ENCODE measurements at places on chromosomes 5 and 9. TPM values are rescaled to one million over a fixed set of nuclear protein-coding genes. Genes with fewer than 3 reads are reported as not detected.

Gene SPOCK1
- not detected for total RNA-seq

Gene ASPN
- total RNA-seq: not detected

Gene CNTNAP3
- not detected for total RNA-seq

Gene ABCA2
- total RNA-seq: 22.6 TPM

Gene SHOC1
- not detected for total RNA-seq

Gene SEMA6A
- 26.3 TPM for total RNA-seq

Gene C6
- total RNA-seq: not detected

Gene SIL1
- total RNA-seq: 31.5 TPM

Gene TAL2
- 1.4 TPM for total RNA-seq

Gene FBXW2
- 74.3 TPM for total RNA-seq

DNA sequence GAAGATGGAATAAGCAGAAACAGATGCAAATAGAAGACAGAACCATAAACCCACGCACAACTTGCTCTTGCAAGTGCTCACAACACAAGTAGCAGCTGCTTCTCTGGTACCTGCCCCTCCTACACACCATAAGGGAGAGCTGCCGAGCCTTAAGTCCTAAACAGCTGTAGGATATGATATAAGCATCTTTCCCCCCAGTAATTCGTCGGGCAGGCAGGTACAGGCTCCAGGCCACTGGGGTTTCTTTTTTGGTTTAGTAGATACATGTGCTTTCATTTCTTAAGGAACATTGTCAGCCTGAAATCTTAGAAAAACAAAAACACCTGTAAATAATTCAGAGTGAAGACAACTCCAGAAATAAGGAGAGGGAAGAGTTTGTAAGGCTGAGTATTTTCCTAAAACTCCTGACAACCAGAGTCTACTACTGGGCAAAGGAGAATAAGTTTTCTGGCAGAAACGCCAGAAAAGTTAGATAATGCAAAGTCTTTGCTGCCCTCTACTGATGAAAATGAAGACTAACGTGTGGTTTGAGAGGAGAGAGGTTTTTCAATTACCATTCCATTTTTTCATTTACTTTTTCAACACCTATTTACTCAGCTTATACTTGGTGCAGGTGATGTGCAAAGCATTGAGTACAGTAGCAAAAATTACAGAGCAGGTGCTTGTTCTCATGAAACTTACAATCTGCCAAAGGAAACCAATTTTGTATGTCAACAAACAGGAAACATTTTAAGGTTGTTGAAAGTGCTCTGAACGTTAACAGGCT lies 20.1 kb upstream of the TCERG1 start:
- no peak for DNase-seq

DNA sequence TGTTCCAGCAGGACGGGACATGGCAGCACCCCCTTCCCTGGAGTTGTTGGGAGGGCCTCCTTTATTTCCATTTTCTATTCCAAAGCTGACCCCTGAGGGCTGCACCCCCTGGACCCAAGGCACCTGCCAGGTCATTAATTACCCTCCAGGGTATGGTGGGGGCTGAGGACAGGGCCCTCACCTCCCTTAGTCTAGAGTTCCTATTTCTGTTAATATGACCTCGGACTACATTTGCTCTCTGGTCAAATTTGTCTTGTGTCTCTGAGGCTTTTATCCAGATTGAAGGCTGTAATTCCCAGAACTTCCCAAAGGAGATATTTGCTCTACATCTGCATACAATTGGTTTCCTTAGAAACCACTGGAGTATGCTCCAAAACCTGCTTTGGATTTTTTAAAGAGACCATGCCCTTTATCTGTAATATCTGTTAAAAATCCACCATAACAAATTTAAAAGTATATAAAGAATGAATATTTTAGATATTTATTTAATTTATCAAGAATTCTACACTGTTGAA lies 16.8 kb downstream of the PHF2 start:
- no peak for DNase-seq

DNA sequence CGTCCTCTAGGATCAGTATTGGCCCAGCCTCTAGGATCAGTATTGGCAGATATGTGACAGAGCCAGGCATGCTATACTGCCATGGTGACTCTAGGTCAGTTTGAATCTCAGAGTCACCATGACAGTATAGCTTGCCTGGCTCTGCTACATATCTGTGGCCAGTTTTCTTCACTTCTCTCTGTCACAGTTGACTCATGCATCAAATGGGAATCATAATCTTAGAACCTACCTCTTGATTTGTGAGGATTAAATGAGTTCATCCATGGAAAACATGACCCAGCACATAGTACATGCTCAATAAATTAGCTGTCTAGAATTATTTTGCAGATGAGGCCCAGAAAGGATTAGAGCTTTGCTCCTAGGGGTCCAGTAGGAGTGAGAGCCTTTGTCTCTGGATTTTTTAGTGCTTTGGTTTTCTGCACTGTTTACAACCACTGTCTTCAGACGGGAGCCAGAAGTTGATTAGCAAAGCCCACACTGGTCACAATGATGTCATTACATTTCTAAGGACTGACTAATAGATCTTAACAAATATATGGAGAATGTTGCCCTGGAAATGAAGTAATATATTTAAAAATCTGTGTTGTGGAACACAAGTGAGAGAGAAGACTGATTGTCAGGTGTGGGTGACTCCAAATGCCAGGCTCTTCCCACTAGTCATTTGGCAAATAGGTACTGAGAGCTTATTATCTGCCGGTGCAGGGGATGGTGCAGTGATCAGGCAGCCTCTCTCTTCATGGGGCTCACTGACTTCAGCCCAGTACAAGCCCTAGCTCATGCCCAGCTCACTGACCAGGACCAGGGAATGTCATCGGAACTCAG lies 76.0 kb downstream of the COL15A1 start:
- no peak for DNase-seq

DNA sequence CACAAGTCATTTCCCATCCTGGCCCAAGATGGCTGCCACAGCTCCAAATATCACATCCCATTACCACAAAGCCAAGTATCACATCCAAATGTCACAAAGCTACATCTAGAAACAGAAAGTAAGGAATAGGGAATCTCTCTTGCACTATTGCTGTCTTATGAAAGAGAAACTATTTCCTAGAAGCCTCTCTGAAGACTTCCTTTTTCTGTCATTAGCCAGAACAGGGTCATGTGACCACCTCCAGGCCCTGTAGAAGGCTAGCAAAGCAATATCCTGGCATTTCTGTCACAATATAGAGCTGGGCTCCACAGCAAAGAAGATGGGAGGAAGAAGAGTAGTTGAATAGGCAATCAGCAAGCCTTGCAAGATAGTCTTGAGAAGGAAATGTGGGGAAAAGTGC lies 99.2 kb downstream of the SH3TC2 start:
- no peak for DNase-seq

DNA sequence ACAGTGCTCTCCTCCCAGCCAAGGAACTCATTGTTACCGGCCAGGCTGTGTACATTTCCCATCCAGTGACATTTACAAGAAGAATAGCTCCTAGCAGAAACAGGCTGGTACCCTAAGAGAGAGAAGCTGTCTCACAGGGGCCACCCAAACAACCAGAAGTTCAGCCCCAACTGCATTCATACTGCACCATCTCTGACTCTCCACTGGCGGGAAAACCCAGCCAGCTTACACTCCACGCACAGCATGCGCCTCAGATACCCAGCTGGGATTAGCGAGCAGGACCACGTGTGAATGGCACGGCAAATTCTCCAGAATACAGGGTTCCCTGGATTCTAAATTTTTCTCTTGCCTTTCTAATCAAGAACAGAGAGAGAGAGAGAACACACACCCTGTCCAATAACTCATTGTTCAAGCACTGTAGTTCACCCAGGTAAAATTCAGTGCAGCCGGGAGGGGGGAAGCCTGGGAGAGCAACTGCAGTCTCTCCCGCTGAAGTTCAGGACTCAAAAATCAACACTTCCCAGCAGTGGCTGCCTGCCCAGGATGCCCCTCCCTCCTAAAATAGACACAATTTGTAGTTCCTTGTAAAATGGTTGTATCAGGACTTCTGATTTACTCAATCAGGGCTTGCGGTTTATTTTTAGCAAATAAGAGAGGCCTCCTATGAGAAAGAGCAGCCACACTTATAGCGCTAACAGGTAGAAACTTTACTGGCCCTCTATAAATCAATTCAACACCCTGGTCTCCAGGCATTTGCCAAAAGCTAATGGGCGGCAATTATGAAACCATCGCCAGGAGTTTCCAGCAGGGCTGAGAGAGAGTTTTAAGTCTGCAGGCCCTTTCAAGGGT lies 2.2 kb downstream of the COL23A1 start:
- DNase-seq: no peak

- DNase-seq: no peak
These were observed 65.3 kb downstream of the MARCHF3 start for GRCh38 chr5:126965061-126965475.

- DNase-seq: no peak
These were observed 58.9 kb downstream of the DAP start for GRCh38 chr5:10702040-10702629.

DNA sequence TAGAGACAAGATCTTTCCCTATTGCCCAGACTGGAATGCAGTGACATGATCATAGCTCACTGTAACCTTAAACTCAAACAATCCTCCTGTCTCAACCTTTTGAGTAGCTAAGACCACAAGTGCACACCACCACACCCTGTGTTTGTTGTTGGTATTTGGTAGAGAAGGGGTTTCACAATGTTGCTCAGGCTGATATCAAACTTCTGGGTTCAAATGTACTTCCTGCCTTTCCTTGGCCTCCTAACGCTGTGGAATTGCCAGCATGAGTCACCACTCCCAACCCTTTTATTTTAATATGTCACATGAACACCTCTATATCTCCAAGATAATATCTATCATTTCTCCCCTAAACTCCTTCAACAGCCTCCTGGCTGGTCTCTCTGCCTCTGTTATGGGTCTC lies 719.0 kb downstream of the PTPRD start:
- DNase-seq: no peak

- no peak for DNase-seq
These were observed 186.0 kb downstream of the GOLPH3 start for GRCh38 chr5:31987985-31988710.

DNA sequence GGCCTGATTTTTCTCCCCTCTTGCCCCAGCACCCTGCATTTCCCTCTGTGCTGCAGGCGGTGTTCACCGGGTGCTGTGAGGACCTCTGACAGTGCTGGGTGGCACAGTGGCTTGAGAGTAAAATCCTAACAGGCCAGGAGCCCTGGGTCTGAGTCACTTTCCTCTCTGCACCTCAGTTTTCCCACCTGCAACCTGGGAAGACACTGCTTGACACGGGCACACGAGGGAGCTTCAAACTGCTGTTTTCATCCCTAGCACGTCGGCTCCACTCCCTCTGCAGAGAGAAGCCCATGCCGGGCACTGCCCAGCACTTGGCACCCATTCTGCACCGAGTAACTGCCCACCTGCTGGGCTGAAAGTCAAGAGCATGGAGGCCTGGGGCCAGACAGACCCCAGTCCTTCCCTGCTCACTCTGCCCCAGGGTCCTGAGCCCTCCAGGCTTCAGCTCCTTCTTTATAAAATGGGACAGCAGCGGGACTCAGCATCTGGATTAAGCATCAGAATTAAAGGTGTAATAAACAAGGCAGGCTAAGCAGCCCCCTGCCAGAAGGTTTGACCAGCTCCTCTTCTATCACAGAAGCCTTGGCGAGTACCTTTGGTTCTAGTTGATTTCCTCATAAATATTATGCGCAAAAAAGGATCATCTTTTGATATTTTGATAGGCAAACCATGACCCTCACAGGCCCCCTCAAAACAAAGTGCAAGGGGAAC lies 5.2 kb downstream of the GFI1B start:
- DNase-seq: no peak

DNA sequence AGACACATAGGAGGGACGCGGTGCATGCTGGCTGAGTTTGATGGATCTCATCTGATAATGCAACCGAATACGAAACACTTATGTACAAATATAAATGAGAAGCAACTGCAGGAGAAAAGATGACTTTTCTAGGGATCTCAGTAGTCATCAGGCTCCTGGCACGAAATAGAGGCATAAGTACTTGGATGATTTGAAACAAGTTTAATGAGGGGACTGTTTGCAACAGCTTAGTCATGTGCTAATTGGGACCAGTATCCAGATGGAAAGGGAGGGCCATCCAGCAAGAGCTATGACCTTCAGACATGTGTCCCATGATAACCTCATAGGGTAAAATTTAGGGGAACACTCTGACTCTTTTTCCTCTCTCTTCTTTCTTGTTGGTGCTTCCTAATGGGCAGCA lies 123.0 kb downstream of the EGFLAM start:
- no peak for DNase-seq

GRCh38 chr9:130565792-130566191 lies 13.6 kb upstream of the FUBP3 start:
- DNase-seq: no peak

- DNase-seq: no peak
These were observed 199.5 kb downstream of the CACNA1B start for GRCh38 chr9:138077126-138077525.

DNA sequence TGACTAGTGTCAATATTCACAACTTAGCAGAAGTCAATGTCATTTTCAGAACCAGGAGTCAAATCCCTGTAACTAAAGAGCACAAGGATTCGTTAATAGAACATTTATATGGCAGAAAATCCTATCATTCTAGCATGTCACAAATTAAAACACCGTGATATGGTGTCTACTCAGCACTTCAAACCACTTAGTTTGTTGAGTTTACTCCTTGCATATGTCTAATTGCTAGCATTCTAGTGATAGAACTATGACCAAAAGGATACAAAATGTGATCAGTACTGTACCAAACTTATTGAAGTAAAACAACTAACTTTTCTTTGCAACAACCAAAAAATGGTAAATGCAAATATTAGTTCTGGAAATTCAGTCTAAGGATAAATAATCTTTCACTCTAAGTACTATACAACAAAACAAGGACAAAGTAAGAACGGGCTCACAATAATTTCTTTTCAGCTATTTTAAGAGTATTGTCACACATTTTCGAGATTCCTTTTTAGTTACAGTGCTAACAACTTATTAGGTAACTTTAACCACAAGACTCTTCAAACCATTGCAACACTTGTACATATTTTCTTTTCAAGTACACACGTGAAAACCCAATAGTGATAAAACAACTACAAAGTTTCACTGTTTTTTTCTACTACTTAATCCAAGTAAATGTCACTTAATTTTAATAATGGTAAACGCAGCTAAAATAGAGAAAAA lies 845.2 kb upstream of the CDH10 start:
- DNase-seq: no peak

DNA sequence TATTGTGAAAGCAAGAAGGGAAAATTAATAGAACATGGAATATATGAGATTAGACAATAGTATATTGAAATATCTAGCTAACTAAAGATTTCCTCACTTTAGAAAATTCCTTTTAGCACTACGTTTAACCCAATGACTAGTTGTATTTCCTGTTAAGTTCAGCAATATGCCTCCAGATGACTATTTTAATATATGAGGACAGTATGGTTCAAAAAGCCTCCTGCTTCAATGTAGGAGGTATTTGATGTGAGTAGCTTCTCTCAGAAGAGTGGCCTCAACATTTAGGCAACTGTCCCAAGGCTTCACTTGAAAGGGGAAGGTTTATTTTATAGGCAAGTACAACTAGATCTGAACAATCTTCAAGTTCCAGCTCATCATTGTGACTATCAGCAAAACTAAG lies 2.0 kb upstream of the MEF2C start:
- no peak for DNase-seq
